Lower lobe of right lung (tissue), 2 donors: ENCODE measurements at places on chromosomes 4 and X. TPM values are rescaled to one million over a fixed set of nuclear protein-coding genes. Genes with fewer than 3 reads are reported as not detected.

DNA sequence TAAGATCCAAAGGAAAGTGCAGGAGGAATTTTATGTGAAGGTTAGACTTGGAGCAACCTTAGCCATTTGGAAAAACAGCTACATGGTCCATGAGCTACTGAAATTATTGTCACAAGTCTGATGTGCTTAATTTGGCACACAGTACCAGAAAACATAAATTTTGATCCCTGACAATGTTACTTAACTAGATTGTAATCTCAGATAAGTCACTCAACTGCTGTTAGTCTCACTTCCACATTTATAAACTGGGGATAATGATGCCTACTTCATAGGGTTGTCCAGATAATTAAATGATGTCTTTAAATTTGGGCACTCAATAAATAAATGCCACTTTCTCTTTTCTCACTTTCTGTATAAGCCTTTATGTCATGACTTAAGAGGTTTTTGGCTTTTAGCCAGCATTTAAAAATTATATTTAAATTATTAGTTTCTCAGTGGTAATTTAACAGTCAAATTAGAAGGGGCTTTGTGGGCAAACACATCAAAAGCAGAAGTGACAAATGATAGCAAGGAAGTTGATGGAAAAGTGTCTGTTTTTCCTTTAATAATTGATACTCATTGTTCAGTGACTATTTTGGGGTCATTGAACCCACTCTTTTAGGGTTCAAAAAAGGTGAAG is 58.3 kb downstream of the PAQR3 start:
- DNase-seq, result no peak

DNA sequence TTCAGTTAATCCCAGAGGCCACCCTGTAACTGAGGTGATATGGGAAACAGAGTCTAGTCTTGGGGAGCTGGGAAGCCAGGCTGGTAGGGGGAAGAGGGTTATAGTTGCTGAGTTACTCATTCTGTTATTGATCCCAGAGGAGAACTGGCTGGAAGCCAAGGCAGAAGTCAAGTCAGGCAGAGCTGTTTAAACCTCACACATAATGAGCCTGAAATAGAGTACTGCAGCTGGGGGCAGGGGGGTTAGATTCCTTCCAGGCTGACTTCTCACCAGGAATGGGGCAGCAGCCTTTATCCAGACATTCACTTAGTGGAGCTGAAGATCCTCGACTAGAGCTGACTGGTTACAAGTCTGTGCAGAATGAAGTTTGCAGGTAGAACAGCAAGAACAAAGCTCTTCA is 144.9 kb downstream of the C4orf33 start:
- DNase-seq, result no peak

DNA sequence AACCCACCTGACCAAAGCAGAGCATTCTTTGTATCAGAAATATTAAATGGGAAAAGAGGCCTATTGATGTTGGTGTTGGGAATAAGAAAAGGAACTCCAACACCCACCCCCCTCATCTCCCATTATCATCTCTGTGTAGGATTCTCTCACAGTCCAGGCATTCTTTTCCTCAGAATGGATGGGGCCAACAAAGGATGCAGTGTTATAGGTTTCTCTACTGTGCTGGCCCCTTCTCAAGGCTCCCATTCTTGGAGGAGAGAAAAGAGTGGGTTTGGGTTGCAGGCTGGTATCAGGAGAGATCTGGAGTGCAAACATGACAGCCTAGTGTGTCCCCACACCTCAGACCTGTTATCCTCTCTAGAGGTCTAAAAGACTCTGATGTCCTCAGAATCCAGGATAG is 59.6 kb downstream of the UGT8 start:
- no peak for DNase-seq

The ACE2 gene
- total RNA-seq, result 2.6 TPM

The CXCL1 gene
- 7.0 TPM for total RNA-seq

- no peak for DNase-seq
Observed at GRCh38 chr4:72444092-72444491, 124.9 kb downstream of the ADAMTS3 start.

GRCh38 chrX:41029332-41029731 is 55.9 kb upstream of the USP9X start:
- no peak for DNase-seq

The SSX3 gene
- total RNA-seq, result not detected

GRCh38 chr4:120472447-120473131 is 405.9 kb upstream of the MAD2L1 start:
- no peak for DNase-seq

- no peak for DNase-seq
Observed at GRCh38 chr4:182264139-182264752, 21.0 kb downstream of the TENM3 start.

The TMEM31 gene
- not detected for total RNA-seq

- no peak for DNase-seq
Observed at GRCh38 chr4:57055886-57056285, 54.3 kb downstream of the IGFBP7 start.

The PPP1R2C gene
- not detected for total RNA-seq

The SLC6A8 gene
- 7.1 TPM for total RNA-seq
